Hypothalamus (tissue), 51 donors: ENCODE measurements at places on chromosomes 3 and 15.

- DNase-seq: no peak
Observed at GRCh38 chr3:76026379-76026778, 241.0 kb upstream of the ZNF717 start.

GRCh38 chr3:143122089-143122430, 2.5 kb downstream of the CHST2 start:
- no peak for DNase-seq

DNA sequence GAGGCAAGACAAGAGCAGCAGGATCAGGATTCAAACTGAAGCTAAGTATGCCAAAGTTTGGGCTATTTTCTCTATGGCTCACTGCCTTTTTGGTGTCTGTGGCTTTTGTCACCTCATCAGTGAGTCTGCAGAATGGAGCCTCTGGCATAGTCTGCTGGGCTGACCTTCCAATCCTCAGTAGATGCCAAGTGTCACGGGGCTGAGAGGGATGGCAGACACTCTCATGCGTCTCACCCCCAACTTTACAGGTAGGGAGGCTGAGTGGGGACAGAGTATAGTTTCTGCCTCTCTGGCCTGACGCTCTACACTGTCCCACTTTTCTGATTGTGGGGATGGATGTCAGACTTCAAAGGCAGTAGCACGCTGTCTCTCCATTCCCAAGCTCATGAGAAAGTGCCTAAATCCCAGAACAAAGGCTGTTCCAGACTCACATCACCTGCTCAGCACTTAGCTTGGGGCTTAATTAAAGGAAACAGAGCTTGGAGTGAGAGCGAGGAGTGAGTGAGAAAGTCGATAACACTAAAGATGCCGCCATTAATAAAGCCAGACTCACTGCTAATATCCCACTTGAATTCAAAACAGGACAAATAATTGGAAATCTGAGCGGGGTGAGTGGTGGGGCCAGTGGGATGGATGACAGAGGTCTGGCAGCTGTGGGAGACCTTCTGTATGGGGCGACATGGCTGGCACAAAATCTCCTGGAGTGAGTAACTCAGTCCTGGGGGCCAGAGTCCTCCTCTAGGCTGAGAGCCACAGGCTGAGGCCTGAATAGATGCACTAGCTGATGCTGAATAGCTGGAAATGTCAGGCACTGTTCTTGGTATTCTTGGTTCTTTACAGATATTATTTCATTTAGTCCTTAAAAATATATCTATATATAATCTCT, 78.4 kb upstream of the MRPS22 start:
- no peak for DNase-seq

DNA sequence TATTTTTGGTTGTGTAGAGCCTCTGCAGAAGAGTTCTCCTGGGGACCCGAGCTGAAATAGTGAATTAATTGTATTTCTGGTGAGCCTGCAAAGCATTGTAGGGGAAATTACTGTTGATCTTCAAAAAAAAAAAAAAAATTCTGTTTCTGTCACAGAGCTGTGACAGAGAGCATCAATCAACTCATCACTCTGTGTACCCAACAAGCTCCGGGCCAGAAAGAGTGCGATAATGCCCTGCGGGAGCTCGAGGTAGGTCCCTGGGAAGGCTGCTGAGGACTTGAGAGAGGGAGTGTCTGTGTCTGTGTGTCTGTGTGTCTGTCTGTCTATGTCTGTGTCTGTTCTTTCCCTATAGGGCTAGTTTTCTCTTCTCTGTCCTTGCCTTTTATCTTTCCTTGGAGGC, 294.4 kb upstream of the TPM1 start:
- DNase-seq: no peak

DNA sequence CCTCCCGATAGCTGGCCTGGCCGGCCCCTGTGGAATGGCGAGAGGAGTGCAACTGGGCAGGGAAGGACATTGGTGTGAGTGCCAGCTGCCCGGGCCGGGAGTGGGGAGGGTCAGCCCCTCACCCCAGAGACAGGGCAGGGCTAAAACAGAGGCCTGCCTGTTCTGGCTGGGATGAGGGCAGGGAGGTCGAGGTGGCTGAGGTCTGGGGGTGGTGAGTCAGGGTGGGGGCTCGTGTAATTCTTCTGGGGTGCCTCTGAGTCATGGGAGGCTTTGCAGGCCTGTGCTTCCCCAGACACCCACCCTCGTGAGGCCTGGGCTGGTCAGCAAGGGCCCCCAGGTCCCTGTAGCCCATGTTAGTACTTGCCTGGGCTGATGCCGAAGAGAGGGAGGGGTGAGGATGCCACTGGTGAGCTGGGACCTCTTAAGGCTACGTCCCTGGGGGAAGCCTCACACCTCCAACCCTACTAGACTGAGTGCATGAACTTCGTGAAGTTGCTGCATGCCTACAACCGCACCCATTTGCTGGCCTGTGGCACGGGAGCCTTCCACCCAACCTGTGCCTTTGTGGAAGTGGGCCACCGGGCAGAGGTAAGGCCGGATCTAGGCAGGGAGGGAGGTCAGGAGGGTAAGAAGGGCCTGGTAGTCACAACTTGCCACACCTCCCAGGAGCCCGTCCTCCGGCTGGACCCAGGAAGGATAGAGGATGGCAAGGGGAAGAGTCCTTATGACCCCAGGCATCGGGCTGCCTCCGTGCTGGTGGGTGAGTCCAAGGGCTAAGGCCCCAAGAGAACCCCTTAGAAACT, 1.7 kb downstream of the SEMA3B start:
- no peak for DNase-seq

DNA sequence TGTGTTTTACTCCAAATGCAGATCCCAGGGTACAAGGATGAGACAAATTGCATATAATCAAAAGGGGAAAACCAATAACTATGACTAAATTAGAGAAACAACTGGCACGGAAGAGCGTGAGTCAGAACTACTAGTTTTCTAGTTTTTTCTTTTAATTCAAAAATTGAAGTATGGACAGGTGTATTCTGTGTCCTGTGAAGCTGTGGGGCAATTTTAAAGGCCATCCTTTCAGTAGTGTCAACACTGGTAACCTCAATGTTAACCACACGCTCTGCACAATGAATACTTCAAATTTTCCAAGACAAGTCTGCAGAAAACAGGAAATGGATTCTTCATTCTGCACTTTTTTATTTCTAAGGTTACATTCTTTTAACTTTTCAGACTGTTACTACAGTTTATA, 32.5 kb upstream of the GOLGA8A start:
- no peak for DNase-seq

- DNase-seq: no peak
Observed at GRCh38 chr3:47612178-47612577, 33.5 kb upstream of the CSPG5 start.

GRCh38 chr3:89114841-89115223, 7.4 kb downstream of the EPHA3 start:
- DNase-seq: no peak

GRCh38 chr3:42852441-42852840, 23.2 kb downstream of the CYP8B1 start:
- DNase-seq: no peak
